ENCODE measurements at places on chromosomes 1 and 21. TPM values are rescaled to one million over a fixed set of nuclear protein-coding genes. Genes with fewer than 3 reads are reported as not detected.

FCAMR gene
- total RNA-seq: not detected

PTPN7 gene
- not detected for total RNA-seq

SPATA1 gene
- not detected for total RNA-seq

ACAP3 gene
- 30.2 TPM for total RNA-seq

CD244 gene
- not detected for total RNA-seq

SPRR1A gene
- not detected for total RNA-seq

PRRX1 gene
- total RNA-seq: 113 TPM

OR2L5 gene
- total RNA-seq: not detected

TSPEAR gene
- total RNA-seq: not detected

BSND gene
- not detected for total RNA-seq

RASSF5 gene
- 8.2 TPM for total RNA-seq

OPTC gene
- total RNA-seq: not detected

CD164L2 gene
- total RNA-seq: not detected

HMGCL gene
- total RNA-seq: 35.4 TPM

CASQ1 gene
- total RNA-seq: not detected

ALX3 gene
- not detected for total RNA-seq

PLEKHN1 gene
- 0.50 TPM for total RNA-seq

MARCKSL1 gene
- 419 TPM for total RNA-seq

CR1L gene
- not detected for total RNA-seq

KCNA2 gene
- total RNA-seq: 0.10 TPM

RPTN gene
- total RNA-seq: not detected

LYPD8 gene
- total RNA-seq: not detected

All from cardiac ventricle fibroblast (primary cell).